ENCODE measurements at places on chromosomes 2 and 18. TPM values are rescaled to one million over a fixed set of nuclear protein-coding genes. Genes with fewer than 3 reads are reported as not detected.

ALPI gene
- not detected for polyA plus RNA-seq

MARCO gene
- not detected for polyA plus RNA-seq

NOP58 gene
- polyA plus RNA-seq: 22.3 TPM

CNOT9 gene
- 63.7 TPM for polyA plus RNA-seq
